NCI-H187 treated with DMSO at 0.1 percent for 48 hours (cell line): ENCODE measurements at places on chromosomes 2 and 18.

DNA sequence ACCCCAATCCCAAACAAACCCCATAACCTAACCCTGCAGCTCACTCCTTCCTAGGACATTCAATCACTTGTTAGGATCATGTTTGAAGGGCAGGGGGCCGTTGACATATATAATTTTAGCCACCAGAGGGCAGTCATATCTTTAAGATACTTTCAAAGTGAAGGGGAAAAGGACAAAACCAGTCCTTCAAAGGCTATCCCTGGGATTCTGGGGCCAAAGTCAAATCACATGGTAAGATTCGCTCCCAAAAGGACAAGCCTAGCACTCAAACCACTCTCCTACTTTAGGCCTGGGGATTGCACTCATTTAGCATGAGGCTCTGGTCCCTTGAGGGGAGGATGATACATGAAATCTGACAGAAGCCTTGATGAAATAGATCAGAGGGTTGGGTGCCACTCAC, 44.6 kb downstream of the HAUS1 start:
- no peak for DNase-seq

- DNase-seq, result no peak
Measured at GRCh38 chr2:71494091-71494490, 40.7 kb downstream of the DYSF start.

DNA sequence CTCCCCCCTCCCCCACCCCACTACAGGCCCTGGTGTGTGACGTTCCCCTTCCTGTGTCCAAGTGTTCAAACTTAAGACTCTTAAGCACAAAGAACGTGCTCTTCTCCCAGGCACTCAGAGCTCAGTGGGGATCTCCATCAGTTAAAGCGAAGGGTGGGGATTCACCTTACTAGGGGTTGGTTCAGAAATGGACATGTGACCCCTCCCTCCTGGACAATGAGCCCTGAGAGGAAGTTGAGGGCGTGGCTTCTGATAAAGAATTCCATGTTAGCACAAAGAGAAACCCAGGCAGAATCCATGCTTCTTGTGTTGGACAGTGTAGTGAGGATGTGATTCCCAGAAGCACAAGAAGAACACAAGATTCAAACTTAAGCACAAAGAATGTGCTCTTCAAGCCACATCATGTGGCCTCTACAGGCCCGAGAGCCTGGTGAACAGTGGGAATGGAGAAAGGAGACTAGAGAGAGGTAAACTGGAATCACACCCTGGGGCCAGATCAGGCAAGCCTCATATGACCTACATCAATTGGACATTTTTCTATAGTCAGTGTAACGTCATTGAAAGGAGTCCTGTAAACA, 78.1 kb upstream of the TTC39C start:
- DNase-seq, result no peak

DNA sequence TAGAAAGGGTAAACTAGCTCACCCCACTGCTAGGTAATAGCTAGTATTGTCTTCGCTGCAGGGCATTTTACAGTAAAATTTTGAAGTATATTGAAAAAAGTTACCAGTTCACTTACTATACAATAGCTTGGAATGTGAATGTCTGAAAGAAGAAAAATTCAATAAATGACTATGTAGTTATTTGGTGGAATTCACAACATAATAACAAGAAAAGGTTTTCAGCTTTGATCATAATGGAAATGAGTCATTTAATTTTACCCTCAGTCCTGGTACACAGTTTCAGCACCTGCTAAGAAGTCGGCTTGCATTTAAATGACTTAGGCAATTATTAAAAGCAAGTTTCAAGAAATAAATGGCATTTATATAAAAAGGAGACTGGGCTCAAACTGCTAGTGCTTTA, 90.4 kb downstream of the NUP35 start:
- no peak for DNase-seq

GRCh38 chr2:219300022-219300421, 9.2 kb downstream of the PTPRN start:
- no peak for DNase-seq

DNA sequence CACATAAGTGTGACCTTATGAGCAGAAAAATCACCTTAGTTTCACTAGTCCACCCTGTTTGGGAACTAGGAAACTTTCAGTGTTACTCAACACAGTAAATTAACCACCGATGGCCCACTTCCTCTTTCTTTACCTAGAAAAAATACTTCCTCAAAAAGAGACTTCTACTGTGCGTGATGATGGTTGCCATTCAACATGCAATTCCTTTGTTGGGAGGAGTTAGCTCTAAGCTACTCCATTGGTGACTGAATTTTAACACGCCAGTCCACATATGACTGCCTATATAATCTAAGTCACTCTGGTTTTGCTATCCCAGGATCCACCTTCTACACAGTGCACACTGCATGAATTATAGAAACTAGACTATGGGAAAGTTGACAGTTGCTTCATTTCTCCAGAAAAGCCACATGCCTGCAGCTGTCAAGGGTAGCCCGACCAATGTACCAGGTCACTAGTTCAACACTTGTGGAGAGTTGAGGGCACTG, 47.8 kb upstream of the REG3G start:
- no peak for DNase-seq

DNA sequence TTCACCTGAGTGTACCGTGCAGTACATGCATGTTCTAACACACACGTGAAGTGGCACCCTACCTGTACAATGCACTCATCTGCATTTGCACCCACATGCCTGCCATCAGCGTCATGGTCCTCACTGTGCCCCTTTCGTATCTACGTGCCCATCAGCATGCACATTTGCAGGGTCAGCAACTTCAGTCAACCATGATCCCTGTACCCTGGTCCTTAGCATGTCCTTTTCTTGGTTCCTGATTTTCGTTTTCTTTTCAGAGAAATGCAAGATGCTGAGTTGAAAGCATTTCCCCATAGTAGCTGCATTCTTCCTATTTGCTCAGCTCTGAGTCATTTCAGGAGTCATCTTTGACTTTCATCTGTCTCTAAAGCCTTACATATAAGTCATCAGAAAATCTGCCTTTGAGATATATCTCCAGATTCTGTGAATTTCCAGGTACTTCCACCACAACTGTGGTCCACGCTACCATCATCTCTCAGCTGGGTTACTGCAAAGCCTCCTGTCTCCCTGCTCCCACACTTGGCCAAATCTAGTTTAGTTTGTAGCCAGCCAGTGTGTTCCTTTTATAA, 14.7 kb upstream of the PUM2 start:
- no peak for DNase-seq

GRCh38 chr2:168210895-168211570, 36.4 kb downstream of the STK39 start:
- no peak for DNase-seq

- DNase-seq, result no peak
Measured at GRCh38 chr2:114442510-114442909, at the start of gene DPP10. TSS of gene DPP10 (plus strand) at chr2:114442641.

- DNase-seq, result no peak
Measured at GRCh38 chr2:24077879-24078278, 1.8 kb upstream of the SF3B6 start.

DNA sequence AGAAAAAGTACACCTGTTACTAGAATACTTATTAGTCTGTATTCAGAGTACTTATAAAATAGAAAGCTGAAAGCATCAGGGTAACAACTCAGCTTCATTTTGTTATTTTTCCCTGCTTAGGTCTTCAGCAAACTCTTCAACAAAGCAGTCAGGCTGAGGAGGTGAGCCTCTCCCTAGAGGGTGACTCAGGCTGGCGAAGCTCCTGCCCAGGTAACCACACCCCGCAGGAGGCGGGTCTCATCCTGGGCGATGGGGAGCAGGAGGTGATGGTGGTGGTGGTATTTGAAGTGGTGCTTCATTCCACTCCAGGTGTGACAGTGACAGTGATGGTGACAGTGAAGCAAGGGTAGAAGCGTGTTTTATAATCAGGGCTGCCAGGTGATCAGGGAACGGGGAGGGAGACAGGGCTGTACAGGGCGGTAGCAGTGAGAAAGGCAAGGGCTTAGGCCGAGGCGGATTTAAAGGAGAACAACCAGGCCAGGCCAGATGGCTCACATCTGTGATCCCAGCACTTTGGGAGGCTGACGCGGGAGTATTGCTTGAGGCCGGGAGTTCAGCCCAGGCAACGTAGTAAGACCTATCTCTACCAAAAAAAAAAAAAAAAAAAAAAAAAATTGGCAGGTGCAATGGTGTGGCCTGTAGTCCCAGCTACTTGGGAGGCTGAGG, 127.1 kb downstream of the SOCS6 start:
- peak; percentile 93 for DNase-seq
